ENCODE measurements at places on chromosomes 13 and 19. TPM values are rescaled to one million over a fixed set of nuclear protein-coding genes. Genes with fewer than 3 reads are reported as not detected.

The CACNA1A gene
- 0.65 TPM for total RNA-seq

The GPR12 gene
- total RNA-seq: not detected

The KLK1 gene
- total RNA-seq: not detected

The PROZ gene
- total RNA-seq: not detected

The CBLC gene
- total RNA-seq: not detected

The ZNF304 gene
- total RNA-seq: 9.0 TPM

The F10 gene
- total RNA-seq: not detected

The LRRC63 gene
- 0.10 TPM for total RNA-seq

The C19orf18 gene
- 0.57 TPM for total RNA-seq

The CD79A gene
- total RNA-seq: 0.33 TPM

The PLVAP gene
- 13.8 TPM for total RNA-seq

The C2CD4C gene
- 0.67 TPM for total RNA-seq

The ZGLP1 gene
- total RNA-seq: 0.38 TPM

The ZNF490 gene
- 9.9 TPM for total RNA-seq
